ENCODE measurements at places on chromosomes 6 and 20.

DNA sequence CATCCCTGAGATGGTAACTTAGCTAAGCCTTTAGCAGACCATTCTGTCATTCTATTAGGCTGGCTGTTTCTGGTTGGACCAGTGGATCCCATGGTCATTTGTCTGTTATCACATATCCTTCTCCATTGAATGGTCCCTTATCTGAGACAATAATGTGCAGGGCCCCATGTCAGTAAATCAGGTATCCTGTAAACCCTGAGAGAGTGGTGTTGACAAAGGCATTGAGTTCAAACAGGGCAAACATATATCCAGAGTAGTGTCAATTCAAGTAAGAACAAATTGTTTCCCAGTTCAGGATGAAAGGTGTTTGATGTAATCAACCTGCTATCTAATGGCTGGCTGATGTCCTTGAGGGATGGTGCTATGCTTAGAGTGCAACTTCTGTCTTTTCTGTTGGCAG is 126.2 kb downstream of the LINC00237 start:
- H3K4me3 ChIP-seq, result no peak overlapping the region
- no peak overlapping the region for H3K27ac ChIP-seq
- H3K36me3 ChIP-seq, result no peaks in the 10 kb centered on the region
- H3K27me3 ChIP-seq, result peaks cover 19% of the 10 kb centered on the region

DNA sequence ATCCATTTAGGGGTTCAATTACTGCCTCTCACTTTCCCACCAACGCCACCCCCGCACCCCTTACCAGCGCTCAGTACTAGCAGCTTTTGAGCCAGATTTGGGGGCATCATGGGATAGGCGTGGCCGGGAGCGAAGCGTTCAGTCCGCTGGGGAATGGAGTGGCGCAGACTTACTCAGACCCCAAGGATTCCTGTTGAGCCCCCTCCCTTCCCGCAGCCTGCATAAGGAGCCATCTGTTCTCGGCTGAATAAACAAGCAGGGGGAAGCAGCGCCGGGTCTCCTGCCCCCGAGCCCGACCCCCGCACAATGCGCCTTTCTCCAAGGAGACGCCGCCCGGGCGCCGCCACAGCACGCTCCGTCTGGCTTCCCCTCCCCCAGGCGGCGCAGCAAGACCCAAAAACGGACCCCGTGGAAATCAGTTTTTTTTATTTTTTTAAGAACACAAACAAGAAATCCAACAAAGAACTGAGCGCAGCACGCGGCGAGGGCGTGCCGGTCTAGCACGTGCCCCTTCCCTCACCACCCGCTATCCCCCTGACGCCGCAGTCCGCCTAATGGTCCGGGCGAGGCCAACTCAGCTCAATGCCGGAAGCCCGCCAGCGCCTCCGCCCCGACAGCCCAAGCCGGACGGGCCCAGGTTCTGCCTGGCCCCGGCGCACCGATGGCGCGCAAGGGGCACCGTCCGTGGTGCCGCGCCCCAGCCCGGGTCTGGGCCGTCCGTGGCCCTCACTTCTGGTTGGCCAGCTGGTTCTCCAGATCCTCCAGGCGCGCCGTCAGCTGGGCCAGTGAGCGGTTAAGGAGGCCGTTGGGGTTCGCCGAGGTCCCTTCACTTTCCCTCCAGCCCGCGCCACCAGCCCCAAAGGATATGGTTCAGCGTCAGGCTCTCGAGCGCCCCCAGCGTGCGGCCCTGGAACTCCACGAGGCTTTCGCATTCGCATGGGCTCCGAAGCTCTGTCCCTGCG is 13.3 kb upstream of the RBPJL start:
- H3K4me1 ChIP-seq, result peaks cover 15% of the 10 kb centered on the region
- H3K4me3 ChIP-seq, result peak overlapping the region; percentile 84
- peaks cover 48% of the 10 kb centered on the region for H3K27me3 ChIP-seq
- H3K36me3 ChIP-seq, result no peaks in the 10 kb centered on the region

DNA sequence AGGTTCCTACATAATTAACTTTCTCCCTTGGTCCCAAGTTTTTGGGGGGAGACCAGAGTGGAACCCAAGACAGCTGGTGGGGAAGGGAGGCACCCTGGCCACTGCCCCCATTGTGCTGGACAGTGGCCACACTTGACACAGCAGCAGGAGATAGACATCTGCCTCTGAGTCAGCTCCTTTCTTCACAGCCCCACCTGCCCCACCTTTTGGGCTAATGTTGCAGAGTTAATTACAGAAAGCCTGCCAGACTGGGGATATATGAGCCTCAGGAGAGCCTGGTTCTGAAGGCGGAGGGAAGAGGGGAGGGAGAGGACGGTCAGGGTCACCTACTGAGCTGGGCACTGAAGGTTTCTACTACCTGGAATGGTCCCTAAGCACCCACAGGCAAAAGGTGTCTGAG is 50.6 kb downstream of the MAFB start:
- no peak overlapping the region for H3K4me3 ChIP-seq
- H3K4me1 ChIP-seq, result peaks cover 3% of the 10 kb centered on the region
- peaks cover 6% of the 10 kb centered on the region for H3K27me3 ChIP-seq
- no peak overlapping the region for H3K27ac ChIP-seq

DNA sequence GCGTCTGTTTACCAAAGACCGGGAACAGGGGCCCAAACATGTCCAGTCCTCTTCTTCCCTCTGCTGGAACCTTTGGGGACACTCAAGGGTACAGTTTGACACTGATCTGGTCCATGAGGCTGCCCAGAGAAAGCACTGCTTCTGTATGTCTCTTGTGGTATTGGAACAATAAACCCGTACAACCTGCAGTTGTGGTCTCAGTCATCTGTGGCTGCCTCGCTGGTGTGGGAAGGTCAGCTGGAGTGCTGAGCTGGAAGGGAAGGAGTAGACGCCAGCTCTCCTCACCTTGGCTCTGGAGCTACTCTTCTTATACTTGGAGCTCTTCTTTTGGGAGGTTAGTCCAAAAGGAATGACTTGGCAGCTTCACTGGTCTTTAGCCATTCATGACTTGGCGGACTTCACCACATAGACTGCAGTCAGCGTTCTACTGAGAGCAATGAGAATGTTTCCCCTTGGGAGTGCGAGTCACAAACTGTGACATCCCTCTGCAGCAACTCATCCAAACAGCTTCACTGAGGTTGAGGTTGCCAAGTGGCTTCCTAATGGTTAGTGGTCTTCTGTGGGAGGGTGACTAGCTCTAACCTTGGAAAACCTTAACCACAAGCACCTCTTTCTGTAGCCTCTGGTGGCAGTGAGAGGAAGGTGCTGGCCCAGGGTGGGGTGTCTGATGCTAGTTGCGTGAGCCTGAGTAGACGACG is 81.2 kb downstream of the ASXL1 start:
- no peaks in the 10 kb centered on the region for H3K27me3 ChIP-seq
- H3K27ac ChIP-seq, result no peak overlapping the region
- H3K36me3 ChIP-seq, result peaks cover 35% of the 10 kb centered on the region
- DNase-seq, result peak; percentile 54
- H3K4me1 ChIP-seq, result peaks cover 12% of the 10 kb centered on the region
- H3K4me3 ChIP-seq, result no peak overlapping the region

DNA sequence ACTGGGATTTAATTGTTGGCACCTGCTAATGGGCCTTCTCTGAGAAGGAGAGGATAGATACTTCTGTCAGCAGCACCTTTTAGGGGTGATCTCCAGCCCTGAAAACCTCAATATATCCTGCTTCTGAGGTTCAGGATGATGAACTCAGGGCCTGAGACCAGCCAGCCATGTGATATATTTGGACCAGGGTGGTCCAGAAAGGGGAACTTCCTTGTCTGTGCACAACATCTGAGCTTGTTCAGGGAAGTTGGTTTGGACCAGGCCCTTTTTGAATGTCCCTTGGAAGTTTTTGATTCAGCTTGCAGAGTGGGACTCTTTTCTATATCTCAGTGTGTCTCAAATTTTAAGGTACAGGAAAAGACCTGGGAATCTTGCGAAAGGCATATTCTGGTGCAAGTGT is 85.8 kb downstream of the GFRA4 start:
- no peak for DNase-seq
- no peaks in the 10 kb centered on the region for H3K4me1 ChIP-seq
- H3K4me3 ChIP-seq, result no peak overlapping the region
- peaks cover 14% of the 10 kb centered on the region for H3K36me3 ChIP-seq

DNA sequence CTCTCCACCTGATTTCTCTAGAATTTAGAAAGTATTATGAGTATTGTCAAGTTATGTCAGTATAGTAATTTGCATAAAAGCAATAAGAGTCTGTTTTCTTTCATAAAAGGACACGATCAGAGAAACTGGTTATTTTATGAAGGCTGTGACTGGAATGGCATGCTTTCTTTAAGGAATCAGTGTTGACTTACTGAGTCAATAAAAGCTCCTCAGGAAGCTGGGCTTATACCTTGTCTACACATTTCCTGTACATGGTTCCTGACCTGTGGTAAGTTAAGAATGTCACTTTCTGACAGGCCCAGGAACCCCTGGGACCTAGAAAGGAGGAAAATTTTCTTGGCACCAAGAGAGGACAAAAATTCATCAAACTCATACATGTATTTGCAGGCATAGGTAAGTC is 1224.0 kb upstream of the ADGRB3 start:
- H3K27me3 ChIP-seq, result no peaks in the 10 kb centered on the region
- no peak overlapping the region for H3K27ac ChIP-seq
- H3K36me3 ChIP-seq, result no peaks in the 10 kb centered on the region
- H3K4me1 ChIP-seq, result no peaks in the 10 kb centered on the region
- no peak for DNase-seq
- H3K4me3 ChIP-seq, result no peak overlapping the region

Data from type B pancreatic cell (in vitro differentiated cells).